ENCODE measurements at places on chromosomes 13 and 19. TPM values are rescaled to one million over a fixed set of nuclear protein-coding genes. Genes with fewer than 3 reads are reported as not detected.

The ZNF700 gene
- 18.4 TPM for polyA plus RNA-seq

The KLK10 gene
- 0.29 TPM for polyA plus RNA-seq

The FPR1 gene
- 1.0 TPM for polyA plus RNA-seq

The BRSK1 gene
- 16.6 TPM for polyA plus RNA-seq

The SPRYD7 gene
- polyA plus RNA-seq: 14.6 TPM

The MADCAM1 gene
- 3.4 TPM for polyA plus RNA-seq

The ZNF835 gene
- 3.7 TPM for polyA plus RNA-seq

The LENG8 gene
- polyA plus RNA-seq: 126 TPM

The LONP1 gene
- polyA plus RNA-seq: 48.5 TPM

The LGALS13 gene
- polyA plus RNA-seq: not detected

The NKPD1 gene
- polyA plus RNA-seq: 0.25 TPM

The OR7C1 gene
- 0.31 TPM for polyA plus RNA-seq

The SCGB2B2 gene
- polyA plus RNA-seq: 1.1 TPM

The PNMA8C gene
- polyA plus RNA-seq: 0.66 TPM

The PDX1 gene
- not detected for polyA plus RNA-seq

The GET3 gene
- 80.1 TPM for polyA plus RNA-seq

The SYNE4 gene
- polyA plus RNA-seq: 13.5 TPM

The FARP1 gene
- 244 TPM for polyA plus RNA-seq

The PIN1 gene
- 52.3 TPM for polyA plus RNA-seq

The ZNF841 gene
- 12.4 TPM for polyA plus RNA-seq

The EMP3 gene
- 56.2 TPM for polyA plus RNA-seq

The ATP11A gene
- 48.0 TPM for polyA plus RNA-seq

The CEACAM8 gene
- not detected for polyA plus RNA-seq

The ZNF816 gene
- polyA plus RNA-seq: 14.2 TPM

The TPTE2 gene
- 0.44 TPM for polyA plus RNA-seq

The CEACAM3 gene
- not detected for polyA plus RNA-seq

The TCF3 gene
- 127 TPM for polyA plus RNA-seq

The ECSIT gene
- polyA plus RNA-seq: 50.9 TPM

The C19orf85 gene
- not detected for polyA plus RNA-seq

The FUT6 gene
- 11.7 TPM for polyA plus RNA-seq

The DCT gene
- 0.47 TPM for polyA plus RNA-seq

The ZNF345 gene
- 10.8 TPM for polyA plus RNA-seq

The CRX gene
- 0.18 TPM for polyA plus RNA-seq

The CEACAM16 gene
- polyA plus RNA-seq: not detected

The C19orf38 gene
- 2.1 TPM for polyA plus RNA-seq

The NXNL1 gene
- polyA plus RNA-seq: not detected

The YJEFN3 gene
- polyA plus RNA-seq: 5.4 TPM

The ZNF460 gene
- 2.6 TPM for polyA plus RNA-seq

The HSH2D gene
- polyA plus RNA-seq: 0.95 TPM
